ENCODE measurements at places on chromosomes 5 and 9.

DNA sequence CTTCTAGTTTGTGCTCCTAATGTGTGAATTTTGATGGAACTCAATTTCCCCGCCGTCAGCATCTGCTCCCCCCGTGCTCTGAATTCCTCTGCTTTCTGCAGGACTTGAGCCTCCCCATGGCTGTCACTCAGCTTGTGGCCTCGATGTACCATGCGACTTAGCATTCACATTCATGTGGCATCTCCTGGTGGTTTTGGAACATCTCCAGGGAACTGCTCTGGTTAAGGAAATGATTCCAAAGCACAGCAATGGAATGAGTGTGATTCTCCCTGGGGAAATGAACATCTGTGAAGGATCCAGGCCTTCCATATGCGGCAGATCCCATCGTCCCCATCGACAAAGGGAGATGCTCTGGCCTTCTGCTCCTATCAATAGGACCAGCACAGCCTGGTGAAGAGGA is 119.0 kb downstream of the ENTREP1 start:
- DNase-seq: no peak

GRCh38 chr9:21687351-21687750 is 115.1 kb upstream of the MTAP start:
- no peak for DNase-seq

DNA sequence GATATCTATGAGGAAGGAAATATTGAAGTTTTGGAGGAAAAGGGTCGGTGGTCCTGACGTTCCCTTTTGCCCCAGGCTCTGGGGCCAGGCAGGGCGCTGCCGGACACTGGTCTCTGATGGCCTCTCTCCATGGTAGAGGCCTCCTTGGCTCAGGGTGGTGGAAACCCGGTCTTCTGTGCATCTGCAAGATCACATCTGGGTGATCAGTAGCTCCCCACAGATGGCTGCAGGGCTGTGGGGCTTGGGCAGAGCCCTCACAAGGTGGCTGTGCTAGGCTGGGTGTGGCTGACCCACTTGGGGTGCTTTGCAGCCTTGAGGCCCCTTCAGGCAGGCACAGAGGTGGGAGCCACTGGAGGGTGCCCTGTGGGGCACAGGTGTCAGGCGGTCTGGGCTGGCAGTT is 53.9 kb upstream of the RNU6ATAC start:
- no peak for DNase-seq

- no peak for DNase-seq
These were observed 29.1 kb upstream of the PRDM12 start for GRCh38 chr9:130635306-130635705.

GRCh38 chr5:107257885-107258520 is 412.7 kb downstream of the EFNA5 start:
- DNase-seq: no peak

DNA sequence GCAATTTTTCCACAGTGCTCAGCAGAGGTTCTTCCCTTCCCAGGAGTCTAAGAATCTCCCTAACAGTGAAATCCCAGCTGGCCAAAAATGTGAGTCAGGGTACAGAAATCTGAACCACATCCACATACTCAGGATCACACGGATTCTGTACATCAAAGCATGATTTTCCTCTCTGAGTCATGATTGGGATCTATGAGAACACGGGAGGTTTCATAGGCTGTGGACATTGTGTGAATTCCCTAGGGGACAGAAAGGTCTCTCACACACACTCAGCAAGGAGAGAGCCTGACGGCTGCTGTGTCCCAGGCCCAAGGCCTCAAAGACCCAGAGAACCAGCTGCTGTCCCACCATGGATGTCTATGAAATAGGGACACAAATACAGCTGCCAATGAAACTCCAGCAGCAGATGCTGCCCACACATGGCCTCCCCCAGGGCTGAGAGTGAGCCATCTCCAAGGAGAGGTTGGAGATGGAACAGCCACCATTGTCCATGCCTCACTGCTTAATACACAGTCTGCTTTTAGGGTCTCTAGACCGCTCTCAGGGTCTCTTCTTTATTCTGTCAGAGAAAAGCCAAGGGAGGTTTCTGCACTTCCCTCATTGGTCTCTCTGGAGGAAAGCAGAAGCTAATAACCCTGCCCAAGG is 102.7 kb downstream of the ADAMTS12 start:
- no peak for DNase-seq

GRCh38 chr5:119318256-119318894 is 37.4 kb upstream of the TNFAIP8 start:
- no peak for DNase-seq

- peak; percentile 76 for DNase-seq
These were observed 33.4 kb downstream of the SYK start for GRCh38 chr9:90834828-90835595.

DNA sequence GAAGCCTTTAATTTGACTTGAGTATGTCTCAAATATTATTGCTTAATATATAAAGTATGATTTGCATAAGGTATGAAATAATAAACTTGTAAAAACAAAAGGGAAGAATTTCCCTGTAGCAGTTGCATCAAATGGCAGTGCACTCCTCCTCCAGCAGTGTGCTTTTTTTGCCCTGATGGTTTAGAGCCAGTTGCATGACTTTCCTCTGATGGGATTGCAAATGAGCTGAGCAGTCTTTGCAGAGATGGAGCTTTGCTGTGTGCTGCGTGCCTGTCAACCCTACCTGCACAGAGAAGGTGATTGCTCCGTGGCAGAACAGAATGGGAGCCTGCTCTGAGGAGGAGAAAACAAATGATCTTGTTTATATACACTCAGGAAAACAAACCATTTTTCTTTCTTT is 22.7 kb upstream of the CATSPER3 start:
- DNase-seq: no peak

DNA sequence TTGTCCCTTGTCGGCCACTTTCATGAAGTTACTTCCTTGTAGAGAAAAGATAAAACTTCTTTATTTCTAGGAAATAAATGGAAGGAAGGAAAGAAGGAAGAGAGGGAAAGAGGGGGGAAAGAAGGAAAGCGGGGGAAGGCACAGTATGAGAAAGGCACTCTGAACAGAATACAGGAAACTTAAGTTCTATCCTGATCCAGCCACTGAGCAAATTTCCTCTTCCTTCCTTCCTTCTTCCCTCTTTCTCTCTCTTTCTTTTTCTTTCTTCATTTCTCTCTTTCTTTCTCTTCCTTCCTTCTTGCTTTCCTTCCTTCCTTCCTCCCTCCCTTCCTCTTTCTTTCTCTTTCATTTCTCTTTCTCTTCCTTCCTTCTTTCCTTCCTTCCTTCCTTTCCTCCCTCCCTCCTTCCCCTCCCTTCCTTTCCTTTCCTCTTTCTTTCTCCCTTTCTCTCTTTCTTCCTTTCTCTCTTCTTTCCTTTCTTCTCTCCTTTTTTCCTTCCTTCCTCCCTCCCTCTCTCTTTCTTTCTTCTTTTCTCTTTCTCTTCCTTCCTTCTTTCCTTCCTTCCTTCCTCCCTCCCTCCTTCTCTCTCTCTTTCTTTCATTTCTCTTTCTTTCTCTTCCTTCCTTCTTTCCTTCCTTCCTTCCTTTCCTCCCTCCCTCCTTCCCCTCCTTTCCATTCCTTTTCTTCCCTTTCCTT is 240.2 kb upstream of the BRINP1 start:
- no peak for DNase-seq

GRCh38 chr5:145978708-145979107 is 42.3 kb downstream of the SH3RF2 start:
- DNase-seq: peak; percentile 53

GRCh38 chr9:109164042-109164441 is 3.0 kb downstream of the FRRS1L start:
- no peak for DNase-seq

- no peak for DNase-seq
These were observed 77.4 kb upstream of the DMRT1 start for GRCh38 chr9:764105-764524.

GRCh38 chr9:112969730-112970129 is 42.3 kb downstream of the ZNF883 start:
- no peak for DNase-seq

GRCh38 chr5:61461417-61461816 is 129.4 kb downstream of the ZSWIM6 start:
- no peak for DNase-seq

GRCh38 chr9:38720083-38720745 is at the start of gene FAM240B:
TSS of gene FAM240B (minus strand) at chr9:38720133. CDS start at chr9:38703999, 16,134 bp downstream.
- DNase-seq: no peak

GRCh38 chr9:97475059-97475458 is 26.4 kb upstream of the TMOD1 start:
- no peak for DNase-seq

DNA sequence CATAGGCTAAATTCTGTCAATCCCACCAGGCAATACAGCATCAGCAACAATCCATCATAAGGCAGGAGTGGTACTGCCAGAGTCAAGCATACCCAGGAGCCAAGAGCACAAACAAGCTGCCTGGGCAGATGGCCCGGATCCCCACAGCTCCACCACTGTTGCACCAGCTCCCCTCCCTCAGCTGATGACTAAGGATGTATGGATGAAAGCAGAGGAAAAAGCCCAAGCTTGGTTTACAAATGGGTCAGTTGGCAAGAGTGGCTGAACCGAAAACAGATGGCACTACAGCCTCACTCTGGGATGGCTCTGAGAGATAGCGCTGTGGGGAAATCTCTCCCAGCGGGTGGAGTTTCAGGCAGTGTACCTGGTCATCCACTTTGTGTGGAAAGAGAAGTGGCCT is 29.4 kb downstream of the DROSHA start:
- peak; percentile 96 for DNase-seq

- DNase-seq: no peak
These were observed 31.8 kb downstream of the PRELID2 start for GRCh38 chr5:145803112-145804004.

DNA sequence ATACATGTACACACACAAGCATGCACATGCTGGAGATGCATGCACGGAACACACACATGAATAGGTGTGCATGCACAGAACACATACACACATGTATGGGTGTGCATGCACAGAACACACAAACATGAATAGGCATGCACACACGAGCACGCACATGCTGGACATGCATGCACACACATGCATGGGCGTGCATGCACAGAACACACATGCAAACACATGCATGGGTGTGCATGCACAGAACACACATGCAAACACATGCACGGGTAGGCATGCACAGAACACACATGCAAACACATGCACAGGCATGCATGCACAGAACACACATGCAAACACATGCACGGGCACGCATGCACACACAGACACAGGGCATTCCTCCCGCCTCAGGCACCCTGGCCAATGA is 382.3 kb downstream of the IRX2 start:
- no peak for DNase-seq

GRCh38 chr9:108844391-108844790 is 11.4 kb downstream of the ACTL7B start:
- no peak for DNase-seq

- DNase-seq: no peak
These were observed 84.7 kb upstream of the OLFM1 start for GRCh38 chr9:135002802-135003201.

DNA sequence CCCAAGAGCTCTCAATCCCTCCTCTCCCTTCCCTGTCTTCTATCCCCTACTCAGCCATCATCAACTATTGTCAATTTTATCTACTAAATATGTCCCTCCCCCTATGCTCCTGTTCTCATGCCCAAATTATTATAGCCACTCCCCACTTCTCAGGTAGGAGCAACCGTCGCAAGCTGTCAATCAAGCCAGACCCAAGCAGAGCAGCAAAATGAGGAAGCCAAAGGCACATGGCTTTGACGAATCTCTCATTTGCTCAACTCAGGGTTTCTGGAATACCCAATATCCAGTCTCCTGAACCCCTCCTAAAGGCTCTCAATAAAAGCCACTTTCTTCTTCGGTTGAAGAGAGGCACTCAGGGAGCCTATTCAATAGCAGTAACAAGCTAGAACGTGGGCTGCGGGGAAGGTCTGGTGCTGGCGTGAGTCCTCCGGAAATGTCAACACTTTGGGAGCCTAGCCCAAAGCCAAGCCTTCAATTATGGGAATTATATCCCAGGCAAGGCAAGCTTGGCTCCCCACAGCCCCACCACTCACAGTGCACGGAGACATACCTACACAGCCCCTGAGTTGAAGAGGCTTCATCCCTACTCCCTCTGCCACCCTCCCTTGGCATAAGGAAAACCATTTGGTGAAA is 47.7 kb downstream of the SIL1 start:
- no peak for DNase-seq

DNA sequence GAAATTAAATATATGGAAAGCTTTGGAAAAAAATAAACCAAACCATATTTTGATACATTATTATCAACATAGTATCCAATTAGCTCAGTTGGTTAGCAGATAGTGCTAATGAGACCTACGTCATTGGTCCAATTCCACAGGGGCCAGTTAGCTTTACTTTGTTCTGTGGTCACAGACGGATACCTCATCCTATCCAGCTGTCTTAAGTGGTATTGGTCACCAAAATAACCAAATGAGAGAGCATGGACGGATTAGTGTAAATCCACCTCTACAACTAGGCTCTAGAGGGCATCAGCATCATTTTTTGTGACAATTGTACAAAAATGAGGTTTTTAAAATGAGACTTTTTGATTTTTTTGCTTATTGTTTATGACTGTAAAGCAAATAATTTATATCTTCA is 364.2 kb downstream of the KIAA0825 start:
- no peak for DNase-seq

- DNase-seq: no peak
These were observed 80.6 kb downstream of the COL23A1 start for GRCh38 chr5:178509491-178510057.

- no peak for DNase-seq
These were observed 26.3 kb downstream of the NMUR2 start for GRCh38 chr5:152378730-152379129.

DNA sequence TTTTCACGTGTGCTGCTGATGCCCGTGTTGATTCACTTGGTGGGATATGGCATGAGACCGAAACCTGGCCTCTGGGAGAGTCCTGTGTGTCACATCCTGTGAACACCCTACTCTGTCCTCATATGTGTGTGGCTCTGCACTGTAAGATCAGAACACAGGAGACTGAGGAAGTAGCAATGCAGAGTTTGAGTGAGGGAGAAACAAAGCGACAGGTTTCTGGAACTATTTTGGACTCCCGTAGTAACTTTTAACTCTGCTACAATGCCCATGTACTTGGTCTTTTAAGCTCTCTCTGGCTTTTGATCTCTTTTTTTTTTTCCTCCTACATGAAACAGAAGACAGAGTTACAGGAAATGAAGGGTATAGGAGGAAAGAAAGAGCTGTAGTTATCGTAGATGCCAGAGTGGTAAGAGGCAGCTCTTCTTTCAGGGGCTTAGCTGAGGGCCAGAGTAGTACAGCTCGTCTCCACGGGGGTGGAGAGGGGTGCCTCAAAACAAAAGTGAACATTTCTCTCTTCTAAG is 26.6 kb downstream of the GRAMD2B start:
- no peak for DNase-seq

DNA sequence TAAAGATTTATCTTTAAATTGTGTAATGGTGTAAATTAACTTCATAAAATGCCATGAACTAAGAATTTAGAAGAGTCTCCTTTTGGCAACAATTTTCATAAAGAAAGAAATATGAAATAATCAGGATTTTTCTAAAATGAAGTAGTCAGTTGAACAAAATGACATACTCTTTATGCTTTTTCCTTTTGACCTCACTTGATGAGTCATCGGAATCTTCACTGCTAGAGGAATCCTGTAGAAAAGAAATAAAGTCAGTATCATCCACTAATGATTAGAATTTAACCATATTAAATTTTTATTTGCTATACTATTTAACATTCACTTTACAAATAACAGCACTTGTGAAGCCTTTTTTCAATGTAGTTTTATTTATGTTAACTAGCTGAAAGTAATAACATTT is 26.1 kb downstream of the CHD1 start:
- no peak for DNase-seq

- DNase-seq: no peak
These were observed 261.7 kb downstream of the CDH12 start for GRCh38 chr5:22591461-22591860.

GRCh38 chr5:33310451-33310850 is 130.3 kb upstream of the TARS1 start:
- DNase-seq: no peak

- no peak for DNase-seq
These were observed 532.9 kb upstream of the NUDT12 start for GRCh38 chr5:104095527-104095926.
